ENCODE measurements at places on chromosomes 16 and 17.

- no peak for DNase-seq
Observed at GRCh38 chr17:7384489-7385081, 3.7 kb downstream of the TNK1 start.

- no peak for DNase-seq
Observed at GRCh38 chr16:86037999-86038925, 139.3 kb downstream of the IRF8 start.

DNA sequence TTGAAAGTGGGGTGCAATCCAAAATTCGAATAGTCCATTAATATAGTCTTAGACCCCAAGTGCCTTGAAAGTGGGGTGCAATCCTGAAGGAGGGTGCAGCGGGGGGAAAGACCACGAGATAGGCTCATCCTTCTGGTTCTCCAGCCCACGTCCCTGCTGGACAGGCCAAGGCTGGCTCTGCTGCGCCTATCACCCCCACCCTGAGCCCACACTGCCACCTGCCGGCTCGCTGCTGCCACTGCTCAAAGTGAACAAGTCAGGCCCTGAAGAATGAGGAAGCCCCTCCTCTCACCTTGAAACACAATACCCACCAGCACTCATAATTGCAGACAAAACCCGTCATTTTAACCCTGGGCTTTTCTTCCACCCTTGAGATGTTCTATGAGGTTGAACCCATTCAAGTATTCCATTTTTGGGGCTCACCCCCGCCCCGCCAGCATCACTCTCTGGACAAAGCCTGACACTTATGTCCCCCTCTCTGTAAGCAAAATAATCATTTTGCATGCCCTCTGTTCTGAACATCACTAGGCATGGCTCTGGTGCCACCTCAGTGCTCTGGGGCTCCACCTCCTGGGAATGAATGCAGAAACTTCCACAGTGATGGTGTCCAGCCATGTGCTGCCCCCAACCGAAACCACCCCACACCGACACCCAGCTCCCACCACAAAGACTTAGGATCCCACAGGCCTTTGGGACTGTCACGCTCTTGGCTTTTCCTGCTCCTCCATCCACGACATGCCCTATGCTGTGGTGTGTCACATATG lies 56.8 kb downstream of the BEAN1 start:
- peak; percentile 55 for DNase-seq

GRCh38 chr17:76327696-76328095 lies 19.6 kb upstream of the QRICH2 start:
- DNase-seq: no peak

DNA sequence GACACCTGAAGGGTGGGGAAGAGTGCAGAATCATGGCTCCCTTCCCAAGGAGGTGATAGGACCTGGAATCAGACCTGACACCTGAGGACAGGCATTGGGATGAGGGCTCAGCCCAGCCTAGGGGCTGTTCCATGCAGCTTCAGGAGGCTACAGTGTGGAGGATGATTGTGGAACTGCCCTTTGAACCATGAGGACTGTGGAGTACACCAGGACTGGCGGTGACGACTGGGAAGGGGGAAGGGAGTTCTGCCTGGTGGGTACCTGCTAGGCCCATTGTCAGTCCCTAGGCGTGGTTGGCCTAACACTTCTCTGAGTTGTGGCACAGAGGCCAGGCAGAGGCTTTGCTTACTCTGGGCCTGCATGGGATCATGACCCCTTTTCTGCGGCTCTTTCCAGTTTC lies 76.1 kb downstream of the MPRIP start:
- no peak for DNase-seq

- DNase-seq: no peak
Observed at GRCh38 chr17:48559122-48559839, 14.4 kb upstream of the HOXB2 start.

GRCh38 chr17:66309793-66310192 lies 7.4 kb downstream of the PRKCA start:
- no peak for DNase-seq

DNA sequence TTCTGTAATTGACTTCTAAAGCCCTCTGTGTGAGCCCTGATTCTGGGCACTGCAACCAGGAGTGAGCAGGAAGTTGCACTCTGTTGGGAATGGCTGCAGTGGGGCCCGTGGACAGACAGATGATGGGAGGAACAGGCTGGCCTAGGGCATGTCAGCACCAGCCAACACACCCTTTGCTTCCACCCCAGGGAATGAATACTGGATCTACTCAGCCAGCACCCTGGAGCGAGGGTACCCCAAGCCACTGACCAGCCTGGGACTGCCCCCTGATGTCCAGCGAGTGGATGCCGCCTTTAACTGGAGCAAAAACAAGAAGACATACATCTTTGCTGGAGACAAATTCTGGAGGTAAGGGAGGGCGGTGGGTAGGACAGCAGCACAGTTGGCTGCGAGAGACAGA lies 10.8 kb upstream of the LPCAT2 start:
- no peak for DNase-seq

DNA sequence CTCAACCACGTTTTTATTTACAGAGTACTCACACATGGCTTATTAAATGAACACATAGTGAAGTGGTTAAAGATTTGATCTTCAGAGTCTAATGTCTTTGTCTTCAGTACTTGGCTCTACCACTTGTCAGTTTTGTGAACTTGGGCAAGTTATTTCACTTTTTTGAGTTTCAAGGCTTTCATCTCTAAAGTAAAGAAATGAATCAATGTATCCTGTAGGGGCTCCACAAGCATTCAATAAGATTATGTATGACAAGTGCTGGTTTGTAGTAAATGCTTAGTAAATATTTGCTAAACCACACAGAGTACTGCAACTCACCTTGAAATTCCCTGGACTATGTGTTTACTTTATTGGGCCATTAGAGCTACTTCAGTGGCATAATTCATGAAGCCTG lies 446.0 kb upstream of the GOT2 start:
- no peak for DNase-seq

- DNase-seq: no peak
Observed at GRCh38 chr17:69356625-69357024, 29.7 kb upstream of the ABCA5 start.

DNA sequence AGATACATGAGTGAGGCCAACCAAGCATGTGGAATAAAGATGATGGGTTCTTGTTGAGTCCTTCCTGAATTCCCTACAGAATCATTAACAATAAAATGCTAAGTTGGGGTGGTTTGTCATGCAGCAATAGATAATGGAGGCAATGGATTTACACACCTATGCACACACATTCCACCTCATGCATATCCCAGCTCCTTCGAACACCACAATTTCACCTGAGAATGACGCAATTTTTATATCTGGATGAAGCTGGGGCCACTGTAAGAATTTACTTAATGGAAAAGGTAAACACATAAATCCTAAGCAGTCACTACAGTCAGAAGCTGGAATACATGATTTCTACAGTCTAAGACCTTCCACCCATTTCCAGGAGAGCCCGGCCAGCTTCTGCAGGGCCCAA lies 49.8 kb upstream of the ICAM2 start:
- DNase-seq: no peak

GRCh38 chr17:82389379-82389778 lies 17.8 kb downstream of the UTS2R start:
- no peak for DNase-seq

DNA sequence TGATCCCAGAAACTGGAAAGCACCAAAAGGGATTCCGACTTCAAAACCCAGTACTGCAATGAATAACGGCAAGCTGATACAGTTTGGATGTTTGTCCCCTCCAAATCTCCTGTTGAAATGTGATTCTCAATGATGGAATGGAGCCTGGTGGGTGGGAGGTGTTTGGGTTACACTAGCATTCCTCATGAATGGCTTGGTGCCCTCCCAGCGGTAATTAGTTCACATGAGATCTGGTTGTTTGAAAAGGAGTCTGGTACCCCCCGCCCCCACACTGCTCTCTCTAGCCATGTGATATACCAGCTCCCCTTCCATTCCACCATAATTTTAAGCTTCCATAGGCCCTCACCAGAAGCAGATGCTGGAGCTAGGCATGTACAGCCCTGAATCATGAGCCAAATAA lies 40.1 kb downstream of the RANBP10 start:
- no peak for DNase-seq
